Activated CD4-positive, CD25-positive, alpha-beta regulatory T cell (primary cell): ENCODE measurements at places on chromosomes 6 and 20.

DNA sequence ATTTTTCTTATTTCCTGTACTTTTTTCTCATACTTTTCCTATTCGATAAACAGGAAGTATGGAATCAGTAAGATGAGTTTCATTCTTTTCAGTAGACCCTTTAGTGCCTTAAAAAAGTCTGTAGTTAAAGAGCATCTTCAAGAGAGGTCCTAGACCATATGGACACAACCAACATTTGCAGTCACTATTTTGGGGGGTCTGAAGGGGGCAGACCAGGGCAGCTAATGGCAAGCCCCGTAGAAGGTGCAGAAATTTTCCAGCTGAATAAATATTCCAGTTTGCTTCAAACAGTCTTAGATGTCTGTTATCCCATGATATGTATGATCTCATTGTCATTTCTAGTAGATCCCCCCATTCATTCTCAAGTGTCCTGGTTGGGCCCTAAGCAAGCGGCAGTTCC, 52.8 kb downstream of the MAP3K5 start:
- DNase-seq: no peak

GRCh38 chr20:32976746-32977145, 27.5 kb downstream of the SUN5 start:
- DNase-seq: no peak

GRCh38 chr20:50726955-50727791, 4.2 kb upstream of the PARD6B start:
- DNase-seq: no peak

GRCh38 chr6:81816380-81816779, 63.9 kb upstream of the TENT5A start:
- DNase-seq: no peak

- DNase-seq: no peak
These were observed 293.5 kb downstream of the CENPW start for GRCh38 chr6:126633373-126633772.

GRCh38 chr20:61310954-61311353, 58.9 kb downstream of the CDH4 start:
- no peak for DNase-seq

DNA sequence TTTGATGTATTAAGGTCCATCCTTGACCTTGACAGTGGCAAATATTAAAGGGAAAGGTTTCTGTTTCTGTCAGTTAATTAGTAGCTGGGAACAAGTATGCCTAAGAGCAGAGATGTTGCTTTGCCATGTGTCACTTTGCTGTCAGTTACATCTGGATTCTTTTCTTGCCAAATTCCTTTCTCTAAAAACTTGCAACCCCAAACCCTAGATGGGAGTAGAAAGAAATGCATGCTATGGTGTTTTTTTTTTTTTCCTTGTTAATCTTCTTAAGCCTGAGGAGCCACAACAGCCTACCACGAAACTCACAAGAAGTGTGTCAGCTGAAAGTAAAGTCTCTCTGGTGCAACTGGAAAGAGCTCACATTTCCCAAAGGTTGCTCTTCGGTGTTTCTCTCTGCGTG, 18.0 kb upstream of the CLDN20 start:
- no peak for DNase-seq

- DNase-seq: no peak
These were observed 4.3 kb downstream of the RAB32 start for GRCh38 chr6:146547889-146548288.
